Upper lobe of left lung (tissue), 6 donors: ENCODE measurements at places on chromosomes 12 and 14.

- DNase-seq = no peak
These were observed 90.7 kb downstream of the SINHCAF start for GRCh38 chr12:31234955-31235867.

GRCh38 chr14:104157016-104157928 is 18.9 kb downstream of the KIF26A start:
- DNase-seq = no peak

DNA sequence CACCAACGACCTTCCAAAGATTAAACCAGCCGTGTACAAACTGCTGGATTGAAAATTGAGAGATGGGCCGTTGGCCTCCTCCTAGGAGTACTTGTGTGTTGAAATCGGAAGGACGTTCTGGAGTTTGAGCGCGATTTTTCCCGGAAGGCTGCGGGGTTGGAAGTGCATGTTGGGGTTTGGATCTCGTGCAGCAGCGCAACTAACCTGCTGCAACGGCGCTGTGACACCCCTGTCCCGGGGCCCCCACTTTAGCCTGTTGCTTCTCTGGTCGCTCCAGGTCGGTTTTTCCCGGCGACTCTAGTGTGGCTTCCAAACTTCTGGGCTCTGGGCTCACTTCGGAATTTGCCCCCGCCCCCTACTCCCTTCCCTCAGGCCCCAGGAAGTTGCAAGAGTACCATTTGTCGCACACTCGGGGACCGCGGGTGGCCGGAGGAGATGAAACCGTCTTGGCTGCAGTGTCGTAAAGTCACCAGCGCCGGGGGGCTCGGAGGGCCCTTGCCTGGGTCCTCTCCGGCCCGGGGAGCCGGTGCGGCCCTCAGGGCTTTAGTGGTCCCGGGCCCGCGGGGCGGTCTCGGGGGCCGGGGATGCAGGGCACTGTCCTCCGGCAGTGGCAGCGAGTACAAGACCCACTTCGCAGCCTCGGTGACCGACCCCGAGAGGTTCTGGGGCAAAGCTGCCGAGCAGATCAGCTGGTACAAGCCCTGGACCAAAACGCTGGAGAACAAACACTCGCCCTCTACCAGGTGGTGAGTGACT is at the start of gene ACSS3:
TSS of gene ACSS3 (plus strand) at position 394 of the 756 bp plus-strand sequence. CDS start at position 436, 42 bp downstream.
- DNase-seq = peak; percentile 79

DNA sequence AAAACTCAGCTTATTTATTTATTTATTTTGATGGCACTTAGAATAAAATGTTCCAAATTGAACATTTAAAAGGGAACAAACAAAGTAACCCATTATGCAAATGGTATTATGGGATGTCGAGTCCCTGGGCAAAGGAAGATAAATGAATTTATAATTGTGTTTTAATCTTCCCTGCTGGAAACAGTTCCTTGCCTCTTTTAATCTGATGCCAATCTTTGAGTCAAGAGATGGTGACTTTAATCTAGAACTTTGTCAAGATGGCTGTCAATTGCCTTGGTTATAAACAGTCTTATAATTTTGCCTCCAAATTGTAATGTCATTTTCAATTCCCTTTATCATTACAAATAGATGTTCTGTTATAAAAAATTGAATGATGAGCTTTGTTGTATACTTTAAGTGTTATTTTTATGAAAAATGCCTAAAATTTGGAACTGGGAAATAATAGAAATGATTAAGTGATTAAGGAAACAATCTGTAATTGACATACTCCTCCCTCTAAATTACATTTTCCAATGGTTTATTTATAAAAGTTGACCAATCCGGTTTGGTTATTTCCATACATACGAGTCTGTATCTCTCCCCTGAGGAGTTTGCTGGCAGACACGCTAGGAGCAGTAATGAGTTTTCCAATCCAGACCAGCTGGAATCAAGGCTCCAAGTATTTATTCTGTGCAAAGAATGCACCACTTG is 134.9 kb upstream of the FRMD6 start:
- no peak for DNase-seq

- no peak for DNase-seq
These were observed 11.6 kb downstream of the RAP1B start for GRCh38 chr12:68622250-68622649.
